ENCODE measurements at places on chromosomes 11 and 22. TPM values are rescaled to one million over a fixed set of nuclear protein-coding genes. Genes with fewer than 3 reads are reported as not detected.

DNA sequence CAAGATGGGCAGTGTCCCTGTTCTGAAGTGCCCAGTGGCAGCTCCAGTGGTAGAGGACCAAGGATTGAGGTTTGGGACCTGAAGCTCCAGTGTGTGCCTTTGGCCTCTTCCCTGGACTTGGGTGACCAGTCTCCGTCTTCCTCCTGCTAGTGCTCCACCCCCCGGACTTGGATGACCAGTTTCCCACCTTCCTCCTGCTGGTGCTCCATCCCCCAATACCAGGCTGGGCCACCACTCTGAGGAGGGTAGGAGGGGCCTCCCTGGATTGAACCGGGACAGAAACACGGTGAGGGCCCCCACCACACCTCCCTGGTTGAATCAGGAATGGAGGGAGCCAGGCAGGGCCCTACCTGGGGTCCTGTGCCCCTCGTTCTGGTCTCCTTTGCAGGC, 10.9 kb upstream of the NEAT1 start:
- no peak for DNase-seq

DNA sequence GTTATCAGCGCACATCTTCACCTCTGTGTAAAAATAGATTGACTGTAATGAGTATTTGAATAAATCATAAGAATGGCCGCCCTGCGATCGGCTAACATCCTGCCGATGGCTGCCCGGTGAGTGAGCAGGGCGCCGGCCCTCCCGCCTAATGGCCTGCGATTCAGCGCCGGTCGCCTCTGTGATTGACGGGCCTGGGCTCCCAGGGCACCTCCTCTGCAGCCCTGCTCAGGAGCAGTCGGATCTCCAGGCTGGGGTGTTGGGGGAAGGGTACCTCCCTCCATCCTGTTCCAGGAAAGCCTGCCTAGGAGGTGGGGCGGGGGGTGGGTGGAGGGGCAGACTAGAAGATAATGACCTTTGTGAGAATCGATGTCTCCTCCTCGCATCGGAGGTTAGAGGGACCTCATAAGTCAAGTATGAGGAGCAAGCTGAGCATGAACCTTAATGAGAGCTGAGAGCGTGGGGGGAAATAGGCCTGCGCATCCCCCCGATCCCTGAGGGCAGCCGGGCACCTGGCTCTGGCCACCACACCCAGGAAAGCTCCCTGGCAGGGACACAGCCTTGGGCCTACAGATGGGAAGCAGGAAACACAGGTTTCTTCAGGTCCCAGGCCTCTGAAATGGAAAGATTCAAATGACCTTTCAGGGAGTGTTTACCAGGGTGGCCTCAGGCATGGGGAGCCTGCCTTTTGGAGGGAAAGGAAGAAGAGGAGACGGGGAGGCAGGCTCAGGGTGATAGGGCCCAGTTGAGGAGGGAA, 71.7 kb downstream of the PKNOX2 start:
- DNase-seq, result no peak

GRCh38 chr11:10398525-10398924, 56.5 kb upstream of the AMPD3 start:
- no peak for DNase-seq

- DNase-seq, result no peak
These were observed 63.9 kb downstream of the MYO7A start for GRCh38 chr11:77191823-77192495.

DNA sequence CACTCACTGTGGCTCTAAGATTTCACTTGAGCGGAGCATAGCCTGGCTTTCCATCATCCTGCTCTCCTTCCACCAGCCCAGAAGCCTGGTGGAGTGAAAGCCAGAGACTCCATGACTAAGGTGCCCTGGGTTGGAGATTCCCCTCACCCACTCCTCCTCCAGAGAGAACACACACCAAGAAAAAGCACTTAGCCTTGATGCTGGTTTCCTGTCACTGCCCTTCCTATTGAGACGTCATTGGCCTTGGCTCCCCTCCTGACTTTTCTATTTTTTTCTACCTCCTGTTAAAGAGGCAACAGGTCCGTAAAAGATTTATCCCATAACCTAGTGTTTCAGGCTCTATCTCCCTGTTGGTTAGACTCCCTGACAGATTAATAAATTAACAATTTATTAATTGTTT, 38.5 kb upstream of the APLNR start:
- no peak for DNase-seq

DNA sequence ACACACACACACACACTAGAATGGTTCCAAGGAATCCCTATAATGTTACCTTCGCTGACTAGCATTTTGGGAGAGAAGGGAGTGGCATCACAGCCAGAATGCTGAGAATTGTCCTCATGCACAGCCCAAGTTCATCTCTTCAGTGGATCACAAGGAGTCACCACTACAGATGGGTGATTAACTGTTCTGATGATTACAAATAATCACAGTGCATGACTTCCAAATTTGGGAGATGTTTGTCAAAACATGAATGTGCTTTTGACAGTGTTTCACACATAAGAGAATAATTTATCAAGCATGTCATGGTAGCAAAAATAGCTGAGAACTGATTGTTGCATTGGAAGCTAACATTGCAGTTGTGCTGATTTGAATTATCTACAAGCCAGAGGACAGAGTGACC, 80.9 kb upstream of the SC5D start:
- no peak for DNase-seq

DNA sequence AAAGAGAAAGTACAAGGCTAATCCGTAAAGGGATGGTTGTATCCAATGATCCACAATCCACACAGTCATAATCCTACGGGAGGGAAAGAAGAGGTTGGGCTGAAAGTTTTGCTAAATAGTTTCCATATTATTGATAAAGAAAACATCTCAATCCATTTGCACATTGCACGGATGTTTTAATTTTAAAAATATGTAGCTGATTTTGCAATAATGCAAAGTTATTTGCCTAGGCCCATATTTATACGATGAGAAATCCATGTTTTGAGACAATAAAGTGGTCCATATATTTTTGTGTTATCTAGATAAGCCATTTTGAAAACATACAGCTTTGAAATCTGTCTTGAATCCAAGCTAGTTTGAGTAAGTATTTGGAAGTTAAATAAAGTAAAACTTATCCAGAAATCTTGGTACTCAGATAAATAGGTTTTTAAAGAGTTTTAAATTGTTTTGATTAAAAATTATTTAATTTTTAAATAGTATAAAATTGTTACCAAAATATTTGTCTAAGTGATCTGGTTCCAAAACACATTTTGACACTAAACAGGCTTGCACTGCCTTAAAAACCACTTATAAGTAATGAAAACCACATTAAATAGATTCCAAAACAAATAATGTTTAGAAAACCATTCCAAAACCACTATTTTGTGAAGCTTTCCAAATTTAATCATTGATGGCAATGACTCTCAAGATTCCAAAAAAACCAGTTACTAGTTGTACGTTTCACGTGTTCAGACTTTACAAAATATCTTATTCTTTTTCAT, 38.2 kb upstream of the PAMR1 start:
- DNase-seq, result no peak

GRCh38 chr11:118892514-118892913, 8.8 kb downstream of the CXCR5 start:
- no peak for DNase-seq

GRCh38 chr11:69115586-69116560, 39.9 kb upstream of the SMIM38 start:
- DNase-seq, result no peak

- DNase-seq, result no peak
These were observed 549.2 kb downstream of the MIAT start for GRCh38 chr22:27206374-27207133.

DNA sequence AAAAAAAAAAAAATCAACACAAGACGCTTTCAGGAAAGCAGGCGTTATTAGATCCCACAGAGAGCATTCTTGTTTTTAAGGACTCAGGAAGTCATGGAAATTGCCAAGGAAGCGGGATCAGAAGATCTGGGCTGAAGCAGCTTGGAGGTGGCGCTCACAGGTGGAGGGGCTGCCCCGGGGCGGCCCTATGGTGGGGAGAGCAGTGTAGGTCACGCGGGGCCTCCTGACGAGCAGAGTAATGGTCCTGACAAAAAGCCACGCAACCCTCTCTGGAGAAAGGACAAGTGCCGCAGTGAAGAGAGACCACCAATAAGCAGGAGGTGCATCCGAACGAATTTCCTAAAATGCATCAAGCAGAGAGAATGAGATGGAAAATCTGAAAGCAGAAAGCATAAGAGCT, 407.0 kb downstream of the BRD1 start:
- no peak for DNase-seq

- DNase-seq, result no peak
These were observed 71.5 kb downstream of the BRD1 start for GRCh38 chr22:49756201-49756600.

DNA sequence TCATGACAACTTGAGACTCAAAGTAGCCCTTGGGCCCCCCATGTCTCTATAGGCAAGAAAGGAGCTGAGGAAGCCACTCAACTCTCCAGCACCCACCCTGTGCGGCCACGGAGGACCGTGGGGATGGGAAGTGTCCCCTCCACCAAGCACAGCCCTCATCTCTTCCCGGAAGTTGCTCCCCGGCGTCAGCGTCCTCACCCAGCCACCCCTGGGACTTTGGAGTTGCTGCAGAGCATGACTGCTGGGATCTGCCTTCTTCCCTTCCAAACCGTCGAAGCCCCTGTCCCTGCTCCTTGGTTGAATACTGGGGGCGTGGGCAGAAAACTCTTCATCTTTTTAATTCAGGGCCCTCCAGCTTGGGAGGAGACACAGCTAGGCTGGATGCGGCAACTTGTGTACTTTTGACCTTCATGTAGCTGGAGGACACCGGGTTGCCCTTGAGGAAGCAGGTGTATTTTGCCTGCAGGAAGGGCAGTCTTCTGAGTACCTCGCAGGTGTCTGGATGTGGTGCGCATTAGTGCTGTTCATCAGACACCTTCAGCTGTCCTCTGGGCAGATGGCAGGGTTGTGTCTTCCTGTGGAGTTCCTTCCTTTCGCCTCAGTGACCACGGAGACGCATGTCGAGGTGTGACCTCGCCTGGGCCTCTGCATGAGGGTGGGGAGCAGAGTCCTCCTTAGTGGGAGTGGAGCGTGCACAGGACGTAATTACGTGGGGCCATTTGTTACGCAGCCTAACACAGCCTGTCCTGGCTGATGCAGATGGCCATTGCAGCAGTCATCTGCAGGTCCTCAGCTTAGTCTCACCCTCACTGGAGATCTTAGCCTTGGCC, 12.2 kb upstream of the IFITM3 start:
- DNase-seq, result no peak

DNA sequence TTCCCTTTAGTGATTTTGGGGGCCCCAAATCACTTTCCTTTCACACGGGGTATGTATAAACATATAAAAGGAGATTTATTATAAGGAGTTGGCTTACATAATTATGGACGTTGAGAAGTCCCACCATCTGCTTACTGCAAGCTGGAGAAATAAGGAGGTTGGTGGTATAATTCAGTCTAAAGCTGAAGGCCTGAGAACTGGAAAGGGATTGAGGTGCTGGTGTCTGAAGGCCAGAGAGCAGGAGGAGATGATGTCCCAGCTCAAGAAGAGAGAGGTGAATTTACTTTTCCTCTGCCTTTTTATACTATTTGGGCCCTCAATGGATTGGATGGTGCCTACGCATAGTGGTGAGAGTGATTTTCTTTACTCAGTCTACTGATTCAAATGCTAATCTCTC, 1.3 kb upstream of the ZNF202 start:
- no peak for DNase-seq

DNA sequence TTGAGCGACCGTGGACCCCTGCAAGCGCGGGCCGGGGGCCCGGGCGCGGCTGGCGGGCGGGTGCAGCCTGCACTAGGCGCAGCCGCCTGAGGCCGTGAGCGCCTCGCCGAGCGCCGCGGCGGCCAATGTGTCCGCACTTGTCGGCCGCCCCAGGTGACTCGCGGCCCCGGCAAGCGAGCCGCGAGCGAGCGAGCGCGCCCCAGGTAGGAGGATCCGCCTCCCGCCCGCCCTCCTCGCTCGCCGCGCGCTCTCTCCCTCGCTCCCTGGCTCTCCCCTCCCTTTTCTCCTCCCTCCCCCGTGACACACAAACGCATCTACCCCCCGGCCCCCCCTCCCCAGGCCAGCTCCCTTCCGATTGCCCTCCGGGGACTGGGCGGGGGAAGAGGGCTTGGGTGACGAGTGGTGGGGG, at the start of gene WNT7B:
WNT7B (minus strand) TSS at position 160 of the 409 bp plus-strand sequence. CDS start 408 bp downstream, outside the sequence.
- no peak for DNase-seq

GRCh38 chr11:111569476-111569875, 29.0 kb downstream of the LAYN start:
- no peak for DNase-seq

DNA sequence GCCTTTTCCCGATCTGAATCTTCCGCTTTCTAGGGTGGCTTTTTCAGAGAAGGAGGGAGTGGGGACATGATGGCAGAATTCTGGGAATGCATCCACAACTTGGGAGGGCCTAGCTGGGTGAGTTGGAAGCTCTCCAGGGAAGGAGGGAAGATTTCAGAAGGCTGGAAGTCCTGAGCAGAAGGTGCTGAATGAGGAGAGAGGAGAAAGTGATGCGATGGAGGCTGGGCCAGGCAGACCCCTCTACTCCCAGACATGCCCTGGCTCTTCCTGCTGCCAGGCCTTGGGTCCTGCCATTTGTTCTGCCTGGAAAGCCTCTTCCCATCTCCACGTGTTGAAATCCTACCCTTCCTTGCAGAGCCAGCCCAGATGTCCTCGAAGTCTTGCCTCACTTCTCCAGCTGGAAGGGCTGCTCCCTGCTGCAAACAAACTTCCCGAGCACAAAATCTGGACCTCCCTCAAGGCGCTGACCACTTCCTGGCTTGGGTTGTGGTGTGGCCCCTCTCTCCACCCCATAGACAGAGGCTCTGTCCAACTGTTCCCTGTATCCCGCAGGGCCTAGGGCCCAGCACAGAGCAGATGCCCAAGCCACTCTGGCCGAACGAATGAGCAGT, 16.8 kb downstream of the LRRC32 start:
- no peak for DNase-seq

GRCh38 chr11:130674686-130675308, 226.4 kb downstream of the ADAMTS15 start:
- no peak for DNase-seq

MYOD1 gene
- not detected for total RNA-seq

NF2 gene
- total RNA-seq, result 41.2 TPM

KRTAP5-10 gene
- total RNA-seq, result not detected

CHRM1 gene
- total RNA-seq, result 14.3 TPM

SAC3D1 gene
- total RNA-seq, result 5.7 TPM

FAM227A gene
- total RNA-seq, result 4.9 TPM

ILK gene
- 48.1 TPM for total RNA-seq

MS4A15 gene
- not detected for total RNA-seq

IGF2 gene
- total RNA-seq, result 19.6 TPM

TRABD gene
- total RNA-seq, result 4.9 TPM

LRRC56 gene
- total RNA-seq, result 1.2 TPM

All from frontal cortex (tissue), 4 donors.